GM18507 (cell line): ENCODE measurements at places on chromosomes 2 and 18.

GRCh38 chr18:47311585-47311984 lies 60.1 kb upstream of the SKOR2 start:
- DNase-seq: no peak

DNA sequence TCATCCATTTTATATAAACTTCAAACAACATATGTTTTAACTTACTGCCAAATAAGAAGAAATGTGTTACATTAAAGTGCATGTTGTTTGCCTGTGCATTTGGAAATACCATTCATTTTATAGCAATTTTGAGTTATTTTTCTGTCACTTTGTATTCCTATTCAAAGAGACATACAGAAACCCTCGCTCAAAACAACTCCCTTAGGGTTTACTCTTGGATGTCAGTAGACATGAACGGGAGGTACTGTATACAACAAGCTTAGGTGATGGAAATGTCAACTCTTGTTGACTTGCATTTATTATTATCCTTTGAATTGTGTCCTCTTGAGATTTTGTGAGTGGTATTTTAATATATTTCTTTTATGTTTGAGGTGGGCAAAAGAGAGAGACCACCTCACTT lies 132.3 kb downstream of the CAMKMT start:
- no peak for DNase-seq

GRCh38 chr2:25421289-25421688 lies 79.6 kb upstream of the DNMT3A start:
- DNase-seq: no peak

GRCh38 chr2:238987352-238987981 lies 139.6 kb downstream of the TWIST2 start:
- DNase-seq: no peak
